Astrocyte of the hippocampus (primary cell): ENCODE measurements at places on chromosomes 2 and 18.
A peak's percentile ranks its signal among the peaks of the same experiment; 100 is the strongest.

DNA sequence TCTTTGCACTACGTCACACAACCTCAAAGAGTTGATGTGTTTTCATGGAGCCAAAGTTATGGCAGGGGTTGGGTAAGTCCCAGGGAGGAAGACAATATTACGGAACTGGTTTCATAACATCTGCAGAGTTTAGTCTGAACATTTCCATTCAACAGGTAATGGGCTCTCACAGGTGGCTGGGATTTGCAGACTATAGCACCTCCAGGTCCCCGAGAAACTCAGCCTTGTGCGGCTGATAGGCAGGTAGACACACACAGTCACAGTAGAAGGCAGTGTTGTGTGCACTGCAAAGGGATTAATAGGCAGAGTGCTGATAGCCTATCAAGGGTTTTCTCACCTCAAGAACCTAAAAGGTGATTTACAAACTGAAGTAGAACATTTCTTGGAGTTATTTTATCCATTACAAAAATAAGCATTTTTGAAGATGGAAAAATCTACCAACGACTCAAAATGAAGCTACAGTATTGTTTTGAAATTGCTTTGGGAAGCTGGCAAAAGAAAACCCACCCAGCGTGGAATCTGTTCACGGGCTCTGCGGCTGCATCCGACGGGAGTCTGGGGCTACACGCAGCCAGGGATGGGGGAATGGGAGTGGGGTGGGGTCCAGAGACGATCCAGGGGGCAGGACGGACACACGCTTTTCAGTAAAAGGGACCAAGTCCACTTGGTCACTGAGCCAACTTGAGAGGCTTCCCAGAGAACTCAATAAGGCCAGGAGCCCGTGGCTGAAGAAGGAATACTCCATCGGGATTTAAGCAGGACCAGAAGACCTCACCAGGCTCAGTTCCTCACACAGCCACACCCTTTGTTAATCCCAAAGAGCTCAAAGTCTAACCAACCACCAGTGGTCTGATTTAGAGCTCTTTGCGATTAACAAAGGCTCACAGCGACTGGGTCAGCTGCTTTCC, 82.9 kb downstream of the CHRNA1 start:
- DNase-seq: peak; percentile 59

GRCh38 chr18:54878159-54878622, 49.9 kb downstream of the RAB27B start:
- DNase-seq: peak; percentile 38

GRCh38 chr2:16653799-16654198, 11.8 kb downstream of the CYRIA start:
- no peak for DNase-seq

DNA sequence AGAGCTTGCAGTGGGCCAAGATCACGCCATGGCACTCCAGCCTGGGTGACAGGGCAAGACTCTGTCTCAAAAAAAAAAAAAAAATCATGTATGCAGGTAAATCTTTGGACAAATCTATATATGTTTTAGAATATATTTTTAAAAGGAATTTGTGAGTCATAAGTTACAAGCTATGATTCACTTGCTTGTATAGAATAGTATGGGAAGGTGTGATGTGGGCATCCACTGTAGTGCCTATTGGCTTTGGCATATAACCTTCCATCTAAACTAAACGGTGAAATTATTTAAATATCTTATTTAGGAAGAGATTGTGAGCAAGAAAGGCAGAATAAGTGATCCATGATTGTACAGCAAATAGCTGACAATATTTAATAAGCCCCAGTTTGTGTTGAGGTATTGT, 261.1 kb downstream of the GALNT13 start:
- no peak for DNase-seq

GRCh38 chr2:133789743-133790142, 221.5 kb upstream of the NCKAP5 start:
- peak; percentile 12 for DNase-seq

DNA sequence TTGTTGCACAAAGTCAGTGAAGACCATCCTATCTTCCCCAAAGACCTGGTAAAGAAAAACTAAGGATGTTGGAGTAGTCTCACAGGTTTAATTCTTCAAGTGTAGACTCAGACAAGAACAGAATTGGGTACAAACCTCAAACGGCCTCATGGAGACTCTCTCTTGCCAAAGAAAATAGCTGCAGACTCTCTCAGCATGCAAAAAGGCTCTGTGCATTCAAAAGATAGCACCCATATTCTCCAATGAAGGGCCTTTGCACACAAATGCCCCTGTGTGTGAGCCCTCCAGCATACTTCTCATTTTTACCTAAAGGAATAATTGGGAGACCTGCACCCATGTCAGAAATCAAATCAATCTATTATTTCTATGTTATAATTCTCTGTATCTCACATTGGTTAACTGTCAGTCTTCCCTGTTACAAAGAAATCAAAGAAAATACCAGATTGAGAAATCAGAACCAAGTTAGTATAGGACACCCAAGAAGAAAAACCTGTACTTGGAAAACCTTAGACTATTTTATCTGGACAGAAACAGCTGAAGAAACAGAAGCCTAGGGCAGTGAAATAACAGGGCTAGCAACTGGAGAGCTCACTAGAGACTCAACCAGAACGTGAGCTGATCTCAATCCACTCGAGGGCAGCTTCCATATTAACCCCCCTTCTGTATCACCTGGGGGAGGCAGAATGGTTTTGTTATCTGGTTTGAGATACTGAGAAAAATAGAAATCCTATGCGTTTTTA, 134.7 kb upstream of the DNAJC10 start:
- DNase-seq: peak; percentile 67

- no peak for DNase-seq
Measured at GRCh38 chr2:178238154-178238521, 43.8 kb downstream of the OSBPL6 start.

DNA sequence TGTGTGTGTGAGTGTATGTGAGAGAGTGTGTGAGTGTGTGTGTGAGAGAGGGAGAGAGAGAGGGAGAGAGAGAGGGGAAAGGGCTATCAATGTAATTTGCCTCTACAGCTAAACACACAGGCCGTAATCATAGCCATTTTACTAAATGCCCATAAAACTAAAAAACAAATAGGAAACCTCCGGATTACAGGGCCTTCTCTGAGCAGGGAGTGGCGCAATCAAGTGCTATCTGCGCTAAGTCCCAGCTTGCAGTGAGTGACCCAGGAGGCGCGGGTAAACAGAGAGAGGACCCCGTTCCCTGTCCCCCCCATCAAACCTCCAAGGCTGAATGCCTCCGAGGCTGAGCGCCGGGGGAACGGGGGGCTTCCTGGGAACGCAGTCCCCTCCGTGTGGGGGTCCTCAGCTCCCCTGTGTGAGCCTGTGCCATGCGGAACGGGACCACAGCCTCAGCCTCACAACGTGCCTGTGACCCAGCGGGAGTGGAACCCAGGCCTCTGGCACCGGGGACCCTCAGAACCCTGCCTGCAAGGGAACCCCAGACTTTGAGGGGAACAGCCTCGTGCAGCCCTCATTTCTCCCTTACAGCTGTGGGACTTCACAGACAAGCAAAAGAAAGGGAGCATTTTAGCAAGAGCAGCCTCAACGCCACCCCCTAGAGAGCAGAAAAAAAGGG, 54.7 kb upstream of the ID2 start:
- DNase-seq: no peak

GRCh38 chr2:84388921-84389490, 70.1 kb downstream of the SUCLG1 start:
- DNase-seq: no peak

DNA sequence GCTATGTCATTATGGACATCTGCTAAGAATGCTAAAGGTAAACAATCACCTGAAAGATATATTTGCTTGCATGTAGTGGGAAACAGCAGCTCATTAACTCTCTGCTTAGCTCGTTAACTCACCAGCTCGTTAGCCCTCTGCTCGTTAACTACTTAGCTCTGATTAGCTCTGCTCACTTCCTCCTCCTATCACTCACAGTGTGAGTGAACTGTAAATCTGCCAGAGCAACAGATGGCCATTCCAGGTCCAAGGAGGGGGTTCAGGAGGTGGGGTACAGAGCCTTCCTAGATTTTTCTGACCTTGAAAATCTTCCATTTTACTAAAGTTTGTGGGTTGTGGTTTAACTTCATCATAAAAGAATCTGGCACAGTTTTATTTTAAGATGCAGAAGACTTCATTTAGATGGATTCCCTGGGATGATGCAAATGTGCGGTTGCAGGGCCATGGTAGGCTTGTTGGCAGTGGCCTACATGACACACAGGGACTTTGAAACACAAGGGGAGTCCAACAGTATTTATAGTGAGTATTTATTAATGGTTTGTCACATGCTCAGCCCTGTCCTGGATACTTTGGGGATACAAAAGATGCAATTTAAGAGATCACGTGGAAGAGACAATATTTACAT, 1633.7 kb upstream of the CELF4 start:
- peak; percentile 58 for DNase-seq

- peak; percentile 26 for DNase-seq
Measured at GRCh38 chr18:26614374-26614773, 66.0 kb upstream of the KCTD1 start.

DNA sequence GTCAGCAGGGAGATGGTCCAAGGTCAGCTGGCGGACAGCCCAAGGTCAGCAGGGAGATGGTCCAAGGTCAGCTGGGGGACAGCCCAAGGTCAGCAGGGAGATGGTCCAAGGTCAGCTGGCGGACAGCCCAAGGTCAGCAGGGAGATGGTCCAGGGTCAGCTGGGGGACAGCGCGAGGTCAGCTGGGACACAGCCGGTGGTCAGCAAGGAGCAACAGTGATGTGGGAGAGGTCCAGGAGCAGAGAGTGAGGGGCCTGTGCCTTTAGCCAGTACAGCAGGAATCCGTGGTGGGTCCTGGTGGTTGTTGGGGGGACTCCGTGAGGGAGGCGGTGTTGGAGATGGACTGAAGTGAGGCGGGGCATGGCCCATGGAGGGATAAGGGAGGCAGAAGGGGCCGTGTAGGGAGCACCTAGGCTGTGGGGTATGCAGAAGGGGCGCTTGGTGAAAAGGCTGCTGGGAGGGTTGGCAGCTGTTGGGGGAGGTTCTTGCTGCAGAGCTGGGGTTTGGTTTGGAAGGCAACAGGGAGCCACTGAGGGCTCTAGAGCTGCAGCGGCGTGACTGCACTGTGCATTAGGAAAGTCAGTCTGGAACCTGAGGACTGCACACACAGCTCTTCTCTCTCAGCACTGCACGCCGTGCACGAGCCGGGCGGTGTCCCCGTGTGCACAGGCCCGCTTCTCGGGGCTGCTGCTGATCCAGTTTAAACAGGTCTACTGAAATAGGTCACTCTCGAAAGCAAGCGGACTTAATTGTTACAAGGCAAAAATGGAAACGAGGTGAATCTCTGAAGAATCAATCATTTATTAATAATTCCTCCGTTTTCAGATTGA, 76.2 kb upstream of the HDAC4 start:
- DNase-seq: no peak

- peak; percentile 37 for DNase-seq
Measured at GRCh38 chr2:189673661-189674373, 653 bp upstream of the ANKAR start.

DNA sequence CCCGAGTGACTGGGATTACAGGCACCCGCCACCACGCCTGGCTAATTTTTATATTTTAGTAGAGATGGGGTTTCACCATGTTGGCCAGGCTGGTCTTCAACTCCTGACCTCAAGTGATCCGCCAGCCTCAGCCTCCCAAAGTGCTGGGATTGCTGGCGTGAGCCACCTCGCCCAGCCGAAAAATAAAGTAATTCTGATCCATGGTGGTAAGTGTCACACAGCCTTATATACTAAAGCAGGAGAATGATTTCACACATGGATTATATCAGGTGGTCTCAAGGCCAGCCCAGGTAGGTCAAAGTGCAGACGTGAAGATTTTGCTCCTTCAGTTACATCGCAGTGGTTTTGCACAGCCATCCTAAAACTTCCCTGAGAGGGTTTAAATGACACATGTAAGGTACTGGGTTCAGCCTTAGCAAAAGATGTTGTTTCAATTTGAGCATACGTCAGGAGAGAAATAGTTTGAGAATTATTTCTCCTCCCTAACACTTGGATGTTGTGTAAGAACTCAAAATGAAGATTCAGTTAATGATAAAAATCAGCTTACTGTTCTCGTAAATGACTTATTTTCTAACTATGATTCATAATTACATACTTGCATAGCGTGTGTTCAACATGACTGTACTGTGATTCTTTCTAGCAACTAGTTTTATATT, 93.0 kb upstream of the SLC39A10 start:
- DNase-seq: no peak

DNA sequence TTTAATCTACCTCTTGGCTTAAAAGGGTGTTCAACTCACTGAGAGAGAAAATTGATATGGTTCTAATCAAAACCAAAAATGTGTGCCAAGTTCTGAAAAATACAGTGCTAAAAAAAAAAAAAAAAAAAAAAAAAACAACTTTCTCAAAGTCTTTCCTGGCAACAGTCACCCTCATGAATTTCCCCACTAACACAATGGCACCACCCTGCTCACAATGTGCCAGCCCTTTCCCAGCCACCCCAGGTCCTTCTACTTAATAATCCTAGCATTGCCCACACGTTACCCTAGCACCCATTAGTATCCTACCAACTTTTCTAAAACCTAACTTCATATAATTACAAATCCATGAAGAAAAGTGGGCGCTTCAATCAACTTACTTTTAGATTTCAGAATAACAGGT, 106.4 kb downstream of the AFF3 start:
- DNase-seq: no peak

DNA sequence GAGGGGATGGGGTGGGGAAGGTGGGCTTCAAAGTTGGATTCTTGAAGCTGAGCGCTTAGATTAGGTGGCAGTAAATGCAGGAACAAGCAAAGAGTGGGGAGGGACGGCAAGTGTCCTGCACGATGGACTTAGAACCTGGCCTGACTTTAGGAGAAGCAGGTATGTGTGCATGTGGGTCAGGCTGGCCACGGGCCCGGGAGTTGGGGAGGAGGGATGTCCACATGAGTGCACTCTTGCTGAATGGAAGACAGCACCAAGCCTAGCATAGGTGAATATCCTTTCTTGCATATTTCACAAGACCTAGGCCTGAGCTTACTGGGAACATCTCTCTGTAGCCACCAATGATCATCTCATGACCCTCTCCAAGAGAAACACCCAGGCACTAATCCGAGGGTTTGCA, 96.1 kb downstream of the DDX1 start:
- no peak for DNase-seq

- no peak for DNase-seq
Measured at GRCh38 chr2:118090387-118091139, 2.3 kb downstream of the INSIG2 start.

- no peak for DNase-seq
Measured at GRCh38 chr2:11701751-11702301, 31.8 kb upstream of the NTSR2 start.

DNA sequence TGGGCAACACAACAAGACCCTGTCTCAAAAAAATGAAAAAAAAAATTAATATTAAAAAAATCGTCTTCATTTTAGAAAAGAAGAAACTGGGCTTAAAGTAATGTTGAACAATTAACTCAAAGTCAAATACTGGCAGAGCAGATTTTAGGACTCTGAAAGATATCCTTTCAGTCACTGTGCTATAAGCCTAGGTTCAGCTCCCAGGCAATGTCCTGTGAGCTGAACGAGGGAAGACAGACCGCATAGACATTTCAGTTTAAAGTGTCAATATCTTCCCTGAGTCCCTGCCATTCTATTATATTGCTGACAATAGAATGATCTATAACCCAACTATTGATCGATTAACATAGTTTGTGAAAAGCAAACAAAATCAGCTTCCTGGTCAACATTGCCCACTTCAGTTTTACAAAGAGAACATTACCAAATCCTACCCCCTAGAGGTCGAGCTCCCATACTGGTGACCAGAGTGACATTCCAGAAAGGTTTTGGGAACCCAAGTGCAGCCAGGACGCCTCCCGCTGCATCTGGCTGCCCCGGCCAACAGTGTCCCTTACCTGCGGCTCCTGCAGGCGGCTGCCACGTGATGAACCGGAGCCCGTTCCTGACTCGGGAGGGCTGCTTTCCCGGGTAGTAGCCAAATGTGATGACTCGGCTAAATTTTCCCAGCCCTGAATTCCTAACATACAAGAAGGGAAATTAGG, 639 bp downstream of the MRO start:
- DNase-seq: peak; percentile 62

- DNase-seq: peak; percentile 76
Measured at GRCh38 chr2:181036848-181037603, 56.6 kb downstream of the UBE2E3 start.
